NCI-H187 treated with DMSO at 0.1 percent for 48 hours (cell line): ENCODE measurements at places on chromosomes 3 and 15.

DNA sequence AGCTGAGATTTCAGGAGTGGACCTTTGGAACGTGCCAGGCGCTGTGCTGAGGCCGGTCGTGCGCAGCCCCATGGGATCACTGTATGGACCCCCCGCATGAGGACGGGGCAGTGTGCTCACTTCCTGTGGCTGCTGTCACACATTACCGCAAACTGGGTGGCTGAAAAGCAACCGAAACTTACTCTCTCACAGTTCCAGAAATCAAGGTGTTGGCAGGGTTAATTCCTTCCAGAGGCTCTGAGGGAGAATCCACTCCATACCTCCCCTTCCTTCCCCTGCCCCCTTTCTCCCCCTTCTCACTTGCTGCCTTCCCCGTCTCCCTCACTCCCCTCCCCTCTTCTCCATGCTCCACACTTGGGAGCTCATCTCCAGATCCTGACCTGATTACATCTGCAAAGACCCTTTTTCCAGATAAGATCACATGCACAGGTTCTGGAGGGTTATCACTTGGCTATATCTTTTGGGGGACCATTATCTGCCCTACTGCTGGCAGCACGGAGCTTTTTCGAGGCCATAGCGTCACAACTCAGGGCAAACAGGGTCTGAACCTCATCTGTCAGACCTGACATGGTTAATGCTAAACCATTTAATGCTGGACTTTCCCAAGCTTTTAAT lies 41.2 kb downstream of the KLF13 start:
- DNase-seq: no peak

- DNase-seq: no peak
These were observed 417.1 kb upstream of the ARHGEF26 start for GRCh38 chr3:153704115-153704514.

DNA sequence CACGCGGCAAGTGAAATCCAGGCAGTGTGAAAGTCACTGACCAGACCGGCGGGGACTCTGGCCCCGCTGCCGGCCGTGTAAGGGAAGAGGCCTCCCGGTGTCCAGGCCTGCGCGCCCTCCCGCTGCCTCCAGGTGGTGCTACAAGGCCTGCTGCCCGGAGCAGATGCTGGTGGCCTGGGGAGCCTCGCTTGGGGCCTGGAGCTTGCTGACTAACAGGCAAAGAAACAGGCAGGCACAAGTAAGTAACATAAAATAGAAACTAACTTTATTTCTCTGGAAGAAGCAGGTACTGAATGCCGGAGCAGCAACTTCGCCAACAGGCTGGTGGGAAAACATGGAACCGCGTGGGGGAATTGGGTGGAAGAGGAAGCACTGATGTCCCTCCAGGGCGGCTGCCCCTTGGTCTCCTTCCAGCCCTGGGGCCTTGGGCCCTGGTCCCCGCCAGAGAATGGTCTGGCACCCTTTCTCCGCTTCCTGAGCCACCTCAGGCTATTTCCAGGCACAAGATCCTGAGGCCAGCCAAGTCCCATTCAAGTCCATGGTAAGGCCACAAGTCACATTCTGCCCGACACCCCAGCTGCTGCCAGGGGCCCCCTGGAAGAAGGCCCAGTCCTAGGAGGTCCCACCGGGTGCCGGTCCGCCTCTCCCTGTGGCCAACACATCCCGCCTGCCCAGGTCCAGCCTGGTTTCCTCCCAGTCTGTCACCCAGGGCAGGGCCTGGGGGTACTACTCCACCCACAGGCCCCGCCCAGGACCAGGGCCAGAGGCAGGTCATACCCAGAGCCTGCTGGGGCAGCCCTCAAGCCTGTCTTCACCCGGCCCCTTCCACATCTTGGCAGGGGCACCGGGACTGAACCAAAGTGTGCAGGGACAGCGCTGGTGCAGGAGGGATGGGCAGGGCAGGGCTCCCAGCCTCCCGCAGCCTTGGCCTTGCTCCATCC lies 45.0 kb downstream of the TNK2 start:
- DNase-seq: no peak

DNA sequence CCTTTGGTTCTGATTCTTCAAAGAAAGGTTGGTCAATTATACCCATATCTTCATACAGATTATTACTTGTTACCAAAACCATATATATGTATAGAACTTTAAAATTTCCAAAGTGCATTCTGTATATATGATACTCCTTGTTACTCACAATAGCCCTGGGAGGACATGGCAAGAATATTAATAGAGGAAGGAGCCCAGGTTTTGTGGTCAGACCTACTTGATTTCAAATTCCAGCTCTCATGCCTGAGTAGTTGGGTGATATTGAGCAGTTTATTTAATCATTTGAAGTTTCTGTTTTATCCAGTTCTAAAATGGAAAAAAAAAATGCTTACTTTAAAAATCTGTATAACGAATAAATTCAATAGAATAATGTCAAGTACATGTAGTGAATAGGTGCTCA lies 2.5 kb downstream of the IL1RAP start:
- DNase-seq: no peak
